ENCODE measurements at places on chromosomes 5 and 9.

DNA sequence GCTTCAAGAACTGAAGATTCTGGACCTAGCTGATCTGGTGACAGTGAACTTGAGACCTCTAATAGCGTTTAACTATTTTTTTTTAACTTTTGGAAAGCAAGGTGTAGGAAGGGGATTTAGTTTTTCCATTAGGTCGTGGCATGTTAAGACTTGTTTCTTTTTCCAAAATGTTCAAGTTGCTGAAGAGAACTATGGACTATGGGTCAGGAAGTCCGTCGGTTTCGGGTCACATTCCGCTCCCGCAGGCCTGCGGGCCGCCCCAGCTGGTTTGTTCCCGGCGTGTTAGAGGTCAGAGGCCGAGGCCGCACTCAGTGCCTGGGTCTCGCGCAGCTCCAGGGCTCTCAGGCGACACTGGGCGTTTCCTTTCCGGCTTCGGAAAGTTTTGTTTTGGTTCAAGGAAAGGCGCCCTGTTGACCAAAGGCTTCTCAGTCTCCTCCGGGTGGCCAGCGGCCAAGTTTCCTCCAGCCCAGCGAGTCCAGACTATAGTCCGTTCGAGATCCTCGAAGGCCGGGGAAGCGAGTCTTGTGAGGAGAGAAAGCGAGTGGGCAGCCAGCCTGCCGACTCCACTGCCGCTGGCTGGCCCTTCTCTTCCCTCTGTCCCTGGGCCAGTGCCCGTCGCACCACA, 586 bp upstream of the FCHO2 start:
- DNase-seq: no peak

GRCh38 chr5:149724130-149724840, 5.8 kb upstream of the PPARGC1B start:
- no peak for DNase-seq

DNA sequence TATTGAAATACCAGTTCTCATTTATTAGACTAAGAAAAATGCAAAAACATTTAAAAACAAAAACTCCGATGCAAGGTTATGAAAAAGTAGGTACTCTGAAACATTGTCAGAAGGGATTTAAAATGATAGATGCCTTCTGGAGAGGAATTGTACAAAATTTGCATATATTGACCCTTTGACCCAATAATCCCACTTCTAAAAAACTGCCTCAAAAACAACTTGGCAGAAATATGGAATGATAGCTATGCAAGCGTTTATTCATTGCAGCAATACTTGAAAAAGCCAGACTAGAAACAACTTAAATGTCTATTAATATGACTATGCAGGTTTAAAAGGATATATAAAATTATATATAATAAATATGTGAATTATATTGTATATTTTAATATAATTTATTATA, 118.4 kb downstream of the PLK2 start:
- DNase-seq: peak; percentile 12

- DNase-seq: no peak
Measured at GRCh38 chr9:99008203-99008602, 64.5 kb downstream of the COL15A1 start.

DNA sequence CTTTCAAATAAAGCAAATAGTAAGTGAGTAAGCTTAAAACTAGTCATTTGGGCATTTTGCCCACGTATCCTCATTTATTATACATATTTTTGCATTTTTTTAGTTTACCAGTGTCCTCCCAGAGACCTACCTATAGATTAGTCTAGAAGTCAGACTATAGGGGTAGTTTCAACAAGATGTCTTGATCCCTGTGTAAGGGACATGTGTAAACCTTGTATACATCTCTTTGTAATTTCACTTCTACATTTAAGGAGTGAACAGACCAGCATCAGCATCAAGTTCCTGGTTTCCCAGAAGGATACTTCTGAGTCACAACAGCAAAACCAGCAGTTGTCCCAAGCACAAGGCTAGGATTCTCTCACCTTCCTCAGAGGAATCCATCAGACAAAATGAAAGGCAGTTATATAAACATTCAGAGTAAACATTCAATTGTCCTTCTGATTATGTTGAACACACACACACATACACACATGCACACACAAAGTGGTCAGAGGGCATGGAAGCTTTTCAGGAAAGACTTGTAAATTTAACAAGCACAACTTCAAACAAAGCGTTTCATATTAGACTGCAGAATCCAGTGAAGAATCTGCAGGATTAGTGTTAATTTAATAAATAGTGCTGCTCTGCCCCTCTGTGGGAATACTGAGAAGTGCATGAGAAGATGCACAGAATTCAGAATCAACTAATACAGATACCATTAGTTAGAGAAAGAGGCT, 55.4 kb downstream of the HINT1 start:
- no peak for DNase-seq

- no peak for DNase-seq
Measured at GRCh38 chr5:55868846-55869245, 17.7 kb downstream of the IL31RA start.

DNA sequence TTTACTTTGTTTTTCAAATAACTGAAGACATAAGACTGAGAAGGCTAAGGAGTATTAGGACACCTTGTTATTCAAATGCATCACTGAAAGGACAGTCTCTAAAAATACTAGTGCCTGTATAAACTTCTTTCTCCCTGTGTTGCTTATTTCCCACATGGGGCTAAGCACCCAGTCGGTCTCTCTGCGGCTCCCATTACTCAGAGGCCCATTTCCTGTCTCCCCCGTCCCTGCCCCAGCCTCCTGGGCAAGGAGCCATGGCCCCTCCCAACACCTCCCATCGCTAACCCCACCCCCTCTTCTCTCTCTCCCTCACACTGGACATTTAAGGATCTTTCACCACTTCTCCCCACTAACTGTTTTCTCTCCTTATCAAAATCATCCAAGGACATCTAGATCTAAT, 81.9 kb downstream of the EBF1 start:
- DNase-seq: no peak

DNA sequence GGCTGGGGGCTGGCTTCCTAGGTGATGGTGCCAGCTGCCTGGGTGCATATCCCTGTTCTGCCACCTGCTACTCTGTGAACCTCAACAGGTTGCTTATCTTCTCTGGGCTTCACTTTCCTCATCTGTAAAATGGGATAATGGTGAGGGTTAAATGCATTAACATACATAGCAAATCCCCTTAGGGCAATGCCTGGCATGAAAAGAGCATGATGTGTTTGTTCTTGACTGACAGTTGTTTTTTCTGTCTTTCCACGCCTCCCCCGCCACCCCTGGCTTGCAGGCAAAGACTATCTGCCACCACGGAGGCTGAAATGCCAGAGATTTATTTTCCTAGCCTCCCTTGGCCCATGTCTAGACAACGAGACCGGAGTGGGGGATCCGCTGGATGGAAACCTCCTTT, 280.5 kb downstream of the NSG2 start:
- no peak for DNase-seq

GRCh38 chr9:16099732-16100536, 547.1 kb downstream of the CCDC171 start:
- DNase-seq: no peak
